ENCODE measurements at places on chromosomes 1 and 21. TPM values are rescaled to one million over a fixed set of nuclear protein-coding genes. Genes with fewer than 3 reads are reported as not detected.

DNA sequence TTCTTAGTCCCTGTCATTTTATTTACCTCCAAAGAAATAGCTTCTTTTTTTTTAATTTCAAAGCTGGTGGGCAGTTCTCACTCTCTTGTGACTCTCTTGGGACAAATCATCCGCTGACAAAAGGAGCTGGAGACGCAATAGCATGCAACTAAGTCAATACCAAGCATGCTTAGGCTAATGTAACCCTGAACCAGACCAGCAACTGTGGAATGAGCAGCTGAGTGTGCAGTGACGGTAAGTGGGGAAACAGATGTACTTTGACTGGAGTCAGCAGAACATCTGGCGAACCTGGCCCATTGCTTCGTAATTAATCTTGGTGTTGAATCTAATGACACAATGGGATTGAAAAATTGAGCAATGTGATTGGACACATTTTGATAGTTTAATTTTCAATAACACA lies 280.7 kb upstream of the PLXNA2 start:
- DNase-seq = no peak

- DNase-seq = no peak
Observed at GRCh38 chr1:221834698-221835513, 93.0 kb upstream of the DUSP10 start.

DNA sequence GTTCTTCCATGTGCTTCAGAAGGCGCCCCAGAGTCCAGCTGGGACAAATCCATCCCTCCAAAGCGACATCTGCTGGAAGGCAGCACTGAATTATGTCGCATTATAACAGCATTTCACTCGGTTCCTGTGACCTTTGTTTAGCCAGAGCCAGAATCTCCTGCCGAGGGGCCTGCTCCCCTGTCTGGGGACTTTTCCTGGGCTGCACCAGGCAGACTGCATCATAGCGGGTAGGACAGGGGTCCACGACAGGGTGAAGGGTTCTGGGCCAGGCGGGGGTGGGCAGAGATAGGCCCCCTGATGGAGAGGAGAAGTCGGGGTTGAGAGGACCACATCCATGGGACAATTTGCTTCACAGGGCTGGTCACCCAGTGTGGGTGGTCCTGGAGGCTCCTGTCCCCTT lies 276.9 kb downstream of the MATN1 start:
- no peak for DNase-seq

DNA sequence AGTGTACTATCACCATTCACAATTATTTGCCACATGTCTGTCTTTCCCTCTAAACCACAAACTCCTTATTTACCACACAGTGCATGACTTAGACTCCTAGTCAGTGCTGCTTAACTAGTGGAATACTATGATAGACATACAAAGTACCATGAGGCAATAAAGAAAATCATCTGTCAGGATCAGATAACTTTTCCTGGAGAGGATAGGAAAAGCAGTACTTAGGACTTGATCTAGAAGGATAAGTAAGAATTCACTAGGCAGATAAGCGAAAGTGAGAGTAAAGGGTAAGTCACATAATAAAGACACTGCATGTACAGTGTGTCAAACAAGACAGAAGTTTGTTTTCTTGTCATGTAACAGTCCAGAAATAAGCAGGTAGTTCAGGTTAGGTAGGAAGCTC lies 21.2 kb upstream of the TSPAN1 start:
- DNase-seq = no peak

DNA sequence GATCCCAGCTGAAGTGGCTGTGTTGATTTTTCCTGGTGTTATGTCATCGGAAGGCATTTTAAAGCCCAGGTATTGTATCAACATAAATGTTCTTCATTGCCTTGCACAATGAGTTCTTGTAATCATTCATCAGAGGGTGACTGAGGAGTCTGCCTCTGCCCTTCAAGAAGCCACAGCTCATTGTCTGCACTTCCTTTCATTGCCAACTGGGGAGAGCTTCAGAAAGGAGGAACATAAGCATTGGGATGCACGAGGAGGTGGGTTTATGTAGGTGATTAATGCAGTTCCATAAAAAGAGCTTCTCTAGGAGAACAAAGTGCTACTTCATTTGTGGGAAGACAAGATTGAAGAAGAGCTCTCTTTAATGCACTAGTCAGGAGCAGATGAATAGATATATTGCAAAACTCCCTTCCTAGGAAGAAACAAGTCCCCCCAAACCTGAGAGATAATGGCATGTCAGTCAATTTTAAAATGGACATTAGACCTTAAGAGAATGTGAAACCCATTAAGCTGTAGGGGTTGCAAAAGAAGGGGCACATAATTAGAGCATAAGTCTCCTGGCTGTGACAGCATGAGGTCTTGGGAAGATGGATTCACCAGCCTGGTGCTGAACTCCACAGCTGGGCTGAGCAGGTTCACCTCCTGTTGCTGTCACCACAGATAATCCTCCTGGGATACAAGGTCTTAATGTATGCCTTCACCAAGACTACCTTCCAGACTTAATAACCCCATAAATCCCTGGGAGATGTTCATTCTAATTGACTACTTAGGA lies 124.6 kb downstream of the BACH1 start:
- no peak for DNase-seq

DNA sequence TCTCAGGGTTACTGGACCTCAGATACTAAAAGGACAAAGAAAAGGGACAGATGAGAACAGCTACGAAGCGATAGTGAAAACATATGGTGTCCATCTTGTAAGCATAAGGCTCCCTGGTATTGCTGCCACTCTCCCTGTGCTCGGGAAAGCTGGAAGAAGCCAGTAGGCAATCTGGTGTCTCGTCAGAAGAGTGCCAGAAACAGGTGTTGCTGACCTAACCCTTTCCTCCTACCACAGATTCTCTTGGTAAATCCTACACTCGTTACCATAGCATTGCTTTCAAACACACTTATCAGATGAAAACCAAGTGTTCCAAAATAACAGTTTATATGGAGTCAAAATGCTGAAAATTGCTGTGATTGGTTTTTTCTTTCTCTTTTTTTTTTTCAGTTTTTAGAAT lies 146.3 kb downstream of the NRIP1 start:
- no peak for DNase-seq

DNA sequence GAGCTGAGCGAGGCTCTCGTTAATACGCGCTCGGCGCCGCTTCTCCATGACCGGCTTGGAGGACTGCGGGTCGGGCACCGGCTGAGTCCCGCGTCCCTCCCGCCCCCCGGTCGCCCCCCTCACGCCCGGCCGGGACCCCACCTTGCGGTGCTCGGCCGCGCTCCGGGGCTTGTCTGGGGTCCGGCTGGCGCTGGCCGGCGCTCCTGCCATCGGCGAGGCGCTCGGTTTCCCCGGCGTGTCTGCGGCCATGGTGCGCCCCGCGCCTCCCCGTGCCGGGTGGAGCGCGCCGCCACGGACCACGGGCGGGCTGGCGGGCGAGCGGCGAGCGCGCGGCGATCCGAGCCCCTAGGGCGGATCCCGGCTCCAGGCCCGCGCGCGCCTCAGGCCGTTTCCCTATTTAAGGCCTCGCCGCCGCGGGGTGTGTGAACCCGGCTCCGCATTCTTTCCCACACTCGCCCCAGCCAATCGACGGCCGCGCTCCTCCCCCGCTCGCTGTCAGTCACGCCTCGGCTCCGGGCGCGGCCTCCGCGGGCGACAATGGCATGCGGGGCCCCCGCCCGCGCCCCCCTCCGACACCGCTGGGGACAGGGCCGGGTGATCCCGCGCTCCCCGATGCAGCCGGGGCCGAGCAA lies at the start of gene HES4:
HES4 (minus strand) TSS at position 373 of the 632 bp plus-strand sequence; CDS start at position 249, 124 bp downstream.
- DNase-seq = peak; percentile 92

DNA sequence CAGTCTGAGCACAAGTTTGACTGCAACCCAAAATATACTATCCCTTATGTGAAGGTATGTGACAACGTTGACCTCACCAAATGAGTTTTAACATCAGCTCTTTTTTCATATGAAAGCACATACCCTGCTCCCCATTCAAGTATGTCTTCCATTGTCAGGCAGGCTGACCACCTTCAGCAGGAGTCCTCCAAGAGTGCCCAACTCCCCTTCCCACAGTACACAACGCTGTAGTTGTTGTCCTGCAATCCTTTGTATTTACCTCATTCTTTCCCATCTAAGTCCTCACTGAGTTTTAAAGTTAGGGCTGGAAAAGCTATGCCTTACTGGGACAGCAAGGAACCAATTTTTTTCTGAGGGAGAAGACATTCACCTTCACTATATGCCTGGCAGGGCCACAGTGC lies 14.7 kb downstream of the SFPQ start:
- no peak for DNase-seq

GRCh38 chr1:232622378-232622777 lies 7.6 kb downstream of the SIPA1L2 start:
- DNase-seq = no peak

- no peak for DNase-seq
Observed at GRCh38 chr1:33335020-33335419, 14.1 kb upstream of the A3GALT2 start.

- peak; percentile 26 for DNase-seq
Observed at GRCh38 chr1:198298640-198299039, 141.8 kb downstream of the NEK7 start.

GRCh38 chr1:113808450-113809195 lies 3.7 kb downstream of the RSBN1 start:
- no peak for DNase-seq

DNA sequence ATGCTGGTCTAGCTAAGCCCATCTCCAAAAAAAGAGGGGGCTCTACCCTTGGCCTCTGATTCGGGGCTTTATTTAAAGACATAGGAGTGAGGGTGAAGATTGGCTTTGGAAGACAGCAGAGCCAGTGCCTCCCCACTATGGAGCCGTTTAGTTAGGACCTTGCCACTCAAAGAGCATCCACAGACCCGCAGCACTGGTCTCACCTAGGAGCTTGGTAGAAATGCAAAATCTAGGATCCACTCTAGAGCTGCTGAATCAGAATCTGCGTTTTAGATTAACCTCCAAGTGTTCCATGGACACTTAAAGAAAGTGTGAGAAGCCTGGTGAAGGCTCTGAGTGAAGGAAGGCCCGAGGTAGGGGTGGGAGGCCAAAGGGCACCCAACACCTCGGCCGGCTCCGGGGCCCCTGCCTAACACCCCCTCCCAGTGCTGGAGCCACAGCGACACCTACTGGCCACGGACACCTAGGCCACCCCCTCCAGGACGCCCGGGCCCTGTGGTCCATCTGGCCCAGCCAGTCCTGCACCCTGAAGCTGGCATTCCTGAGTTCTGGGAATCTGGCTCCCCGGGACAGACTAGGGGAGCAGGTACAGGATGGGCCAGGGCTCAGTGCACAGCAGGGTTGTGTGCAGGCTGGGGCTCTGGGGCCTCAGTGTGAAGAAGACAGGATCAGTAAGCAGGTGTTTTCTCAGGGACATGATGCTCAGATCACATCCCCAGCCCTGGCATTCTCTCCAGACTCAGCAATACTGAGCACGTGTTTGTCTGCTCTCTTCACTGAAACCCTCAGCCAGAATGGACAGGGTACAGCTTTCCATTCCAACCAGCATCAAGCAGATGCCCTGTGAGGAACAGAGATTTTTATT lies 79.2 kb downstream of the TMEM53 start:
- DNase-seq = peak; percentile 95

GRCh38 chr1:174068000-174068399 lies 45.8 kb upstream of the RC3H1 start:
- no peak for DNase-seq

- DNase-seq = no peak
Observed at GRCh38 chr1:28663871-28664470, 4.6 kb upstream of the GMEB1 start.

DNA sequence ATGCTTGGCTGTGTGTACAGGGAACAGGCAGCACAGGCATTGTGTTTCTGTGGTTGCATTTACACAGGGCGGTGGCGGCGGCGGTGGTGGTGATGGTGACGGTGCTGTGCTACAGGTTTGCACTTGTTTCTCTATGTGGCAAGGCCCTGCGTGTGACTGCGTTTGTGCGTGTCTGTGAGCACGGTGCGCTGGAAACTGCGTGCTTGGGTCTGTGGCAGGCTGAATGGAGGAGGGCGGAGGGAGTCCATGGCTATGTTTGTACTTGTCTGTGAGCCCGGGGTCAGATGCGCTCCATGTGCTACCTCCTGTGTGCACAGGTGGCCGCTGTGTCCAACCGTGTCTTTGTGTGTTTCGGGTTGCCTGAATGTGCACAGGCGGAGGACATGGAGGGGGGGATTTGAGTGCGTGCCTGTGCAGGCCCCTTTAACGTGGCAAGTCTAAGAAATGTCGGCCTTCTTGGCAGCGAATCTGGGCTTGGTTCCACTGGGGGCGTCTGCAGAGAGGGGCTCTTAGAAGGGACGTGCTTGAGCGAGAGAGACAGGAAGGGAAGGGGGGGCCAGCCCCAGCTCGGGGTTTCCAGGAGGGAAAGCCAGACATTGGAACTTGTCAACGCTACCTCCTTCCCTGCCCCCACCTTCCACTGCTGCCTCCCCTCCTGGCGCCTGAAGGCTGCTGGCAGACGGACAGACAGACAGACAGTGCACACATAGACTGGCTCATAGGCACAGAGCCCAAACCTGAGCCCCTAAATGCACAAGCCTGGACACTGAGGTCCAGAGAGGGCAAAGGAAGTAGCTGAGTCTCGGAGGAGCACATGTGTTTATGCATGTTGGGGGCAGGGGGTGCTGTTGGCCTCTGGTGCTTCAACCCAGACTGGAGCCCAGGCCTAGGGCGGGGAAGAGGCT lies 32.7 kb upstream of the WASF2 start:
- peak; percentile 58 for DNase-seq

DNA sequence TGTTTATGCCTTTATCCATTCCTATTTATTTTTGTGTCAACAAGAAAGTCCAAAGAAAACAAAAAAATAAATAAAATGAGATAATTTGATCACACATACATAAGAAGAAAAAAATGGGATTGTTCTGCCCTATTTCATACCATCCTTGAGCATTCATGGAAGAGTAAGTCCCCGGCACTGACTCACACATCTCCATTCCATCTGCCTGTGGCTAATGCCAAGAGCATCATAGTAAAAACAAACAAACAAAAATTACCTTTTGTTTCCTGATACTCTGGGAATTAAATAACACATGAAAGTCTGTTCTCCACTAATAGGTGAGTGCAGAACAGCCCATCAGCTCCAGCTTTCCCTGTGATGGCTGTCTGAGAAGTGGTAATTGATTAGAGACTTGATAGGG lies 48.1 kb upstream of the BACE2 start:
- no peak for DNase-seq

- no peak for DNase-seq
Observed at GRCh38 chr1:214002472-214002871, 14.7 kb downstream of the PROX1 start.

- DNase-seq = no peak
Observed at GRCh38 chr1:204254031-204254661, 40.4 kb upstream of the GOLT1A start.

The SLAMF1 gene
- total RNA-seq = 0.11 TPM

The TFAP2E gene
- 1.5 TPM for total RNA-seq

The SPRR2E gene
- not detected for total RNA-seq

The RHD gene
- not detected for total RNA-seq

The SHCBP1L gene
- not detected for total RNA-seq

The SASS6 gene
- total RNA-seq = 13.6 TPM

The PRAMEF4 gene
- not detected for total RNA-seq

The RHCE gene
- 0.27 TPM for total RNA-seq

The PIGM gene
- total RNA-seq = 4.4 TPM

Data from WTC11 (cell line).